A172 (cell line): ENCODE measurements at places on chromosomes 16 and 17. TPM values are rescaled to one million over a fixed set of nuclear protein-coding genes. Genes with fewer than 3 reads are reported as not detected.

The PDILT gene
- total RNA-seq, result not detected in 2 replicates

GRCh38 chr17:49230636-49231562 lies at the start of gene PHOSPHO1:
PHOSPHO1 (minus strand) TSS chr17:49230787; CDS start chr17:49226691, 4,096 bp downstream.
- DNase-seq, result peak; percentile 60

The KRT34 gene
- total RNA-seq, result 0.31 and 1.1 TPM in 2 replicates

- no peak for DNase-seq
These were observed 71.3 kb downstream of the IL21R start for GRCh38 chr16:27473101-27473900.

The ADAD2 gene
- not detected in 2 replicates for total RNA-seq

GRCh38 chr16:3640632-3641501 lies 13.6 kb upstream of the DNASE1 start:
- DNase-seq, result no peak

DNA sequence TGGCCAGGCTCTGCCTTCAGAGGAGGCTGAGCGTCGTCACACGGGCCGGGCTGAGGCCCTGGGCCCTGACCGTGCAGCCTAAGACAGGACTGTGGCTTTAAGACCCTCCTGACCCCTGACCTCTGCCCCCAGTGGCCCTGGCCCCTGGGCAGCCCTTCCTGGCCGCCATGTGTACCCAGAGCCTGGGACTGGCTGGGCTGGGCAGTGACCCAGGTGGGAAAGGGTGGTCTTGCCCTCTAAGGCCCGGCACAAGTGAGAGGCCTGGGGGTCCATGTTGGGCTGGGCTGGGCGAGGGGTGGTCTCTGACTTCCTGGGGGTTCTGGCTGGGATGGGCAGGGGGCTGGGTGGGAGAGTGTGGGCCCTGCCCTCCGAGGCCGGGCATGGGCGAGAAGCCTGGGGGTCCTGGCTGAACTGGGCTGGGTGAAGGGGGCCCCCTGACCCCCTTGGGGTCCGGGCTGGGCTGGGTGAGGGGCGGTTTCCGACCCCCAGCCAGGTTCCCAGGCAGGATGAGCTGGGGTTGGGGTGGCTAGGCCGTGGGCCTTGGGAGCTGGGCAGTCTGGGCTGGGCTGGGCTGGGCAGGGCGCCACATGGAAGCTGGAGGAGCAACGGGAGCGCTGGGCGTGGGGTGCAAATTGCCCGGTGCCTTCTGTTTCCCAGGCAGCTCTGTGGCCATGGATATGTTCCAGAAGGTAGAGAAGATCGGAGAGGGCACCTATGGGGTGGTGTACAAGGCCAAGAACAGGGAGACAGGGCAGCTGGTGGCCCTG lies at the start of gene CDK3:
TSS of gene CDK3 (plus strand) at position 101 of the 767 bp plus-strand sequence. CDS start at position 672, 571 bp downstream.
- DNase-seq, result no peak

The NPIPA8 gene
- total RNA-seq, result 1.8 TPM in 1 of 2 replicates, not detected in the other

GRCh38 chr17:18259621-18260331 lies 686 bp upstream of the MIEF2 start:
- DNase-seq, result peak; percentile 77
